NCI-H2171 (cell line): ENCODE measurements at places on chromosomes 16 and 17.

- no peak for DNase-seq
These were observed 20.3 kb downstream of the GPR142 start for GRCh38 chr17:74387365-74388218.

- no peak for DNase-seq
These were observed 488.1 kb downstream of the XYLT1 start for GRCh38 chr16:16982614-16983013.

- DNase-seq: no peak
These were observed 79.2 kb downstream of the AXIN2 start for GRCh38 chr17:65482201-65482600.

DNA sequence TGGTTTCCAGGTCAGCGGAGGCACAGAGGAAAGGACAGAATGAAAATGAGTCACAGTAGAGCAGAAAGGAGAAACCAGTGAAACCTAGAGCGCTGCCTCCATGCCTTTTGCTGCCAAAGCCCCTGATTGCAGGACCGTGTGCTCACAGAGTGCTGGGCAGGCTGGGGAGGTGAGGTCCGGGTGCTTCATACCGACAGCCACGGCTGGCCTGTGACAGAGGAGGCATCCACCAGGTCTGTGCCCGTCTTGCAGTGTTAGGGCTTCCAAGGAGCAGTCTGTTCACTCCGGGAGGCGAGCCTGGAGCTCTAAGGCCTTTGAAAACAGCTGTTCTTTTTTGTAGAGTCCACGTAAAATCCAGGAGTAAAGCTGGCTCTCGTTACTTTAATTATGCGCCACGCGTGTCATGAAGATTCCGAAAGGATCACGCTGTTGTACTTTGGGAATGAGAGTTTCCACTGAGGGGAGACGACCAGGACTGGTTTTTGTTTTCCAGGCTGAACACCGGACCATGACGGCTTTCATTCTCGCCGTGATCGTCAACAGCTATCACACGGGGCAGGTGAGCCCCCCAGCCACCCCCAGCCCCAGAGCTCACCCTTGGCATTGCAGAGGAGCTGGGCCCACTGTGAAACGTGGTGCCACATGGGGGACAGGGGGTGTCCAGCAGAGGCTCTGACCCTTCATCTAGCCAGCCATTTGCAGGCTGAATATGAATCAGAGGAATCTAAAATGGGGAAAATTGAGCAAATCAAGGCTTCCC is 108.5 kb upstream of the CHMP6 start:
- DNase-seq: no peak

- peak; percentile 88 for DNase-seq
These were observed 79.9 kb downstream of the GPRC5B start for GRCh38 chr16:19804538-19805323.

- DNase-seq: no peak
These were observed 4.0 kb upstream of the CLEC10A start for GRCh38 chr17:7084088-7084487.

- no peak for DNase-seq
These were observed 235.4 kb upstream of the MON1B start for GRCh38 chr16:76955629-76956028.

DNA sequence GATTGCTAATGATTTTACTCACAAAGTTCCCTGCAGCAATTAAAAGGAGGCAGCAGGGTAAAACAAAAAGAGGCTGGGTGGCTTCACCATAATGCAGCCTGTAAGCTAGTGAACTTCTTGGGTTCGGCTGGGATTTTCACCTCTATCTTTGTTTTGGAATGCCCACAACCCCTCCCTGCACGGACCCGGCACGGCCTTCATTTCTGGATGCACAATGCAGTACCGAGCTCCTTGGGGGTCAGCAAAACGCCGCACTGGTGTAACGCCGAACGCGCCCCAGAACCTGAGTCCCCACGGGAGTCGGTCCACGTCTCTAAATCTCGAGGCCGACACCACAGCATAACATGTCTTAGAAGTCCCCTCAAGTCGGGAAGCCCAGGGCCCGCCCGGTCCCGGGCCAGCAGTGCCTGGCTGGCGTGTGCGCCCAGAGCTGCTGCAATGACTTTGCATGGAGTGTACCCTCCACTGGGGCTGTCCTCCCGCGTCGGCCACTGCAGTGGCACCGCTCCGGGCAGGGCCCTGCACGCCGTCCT is 759 bp downstream of the UBE2O start:
- DNase-seq: no peak

DNA sequence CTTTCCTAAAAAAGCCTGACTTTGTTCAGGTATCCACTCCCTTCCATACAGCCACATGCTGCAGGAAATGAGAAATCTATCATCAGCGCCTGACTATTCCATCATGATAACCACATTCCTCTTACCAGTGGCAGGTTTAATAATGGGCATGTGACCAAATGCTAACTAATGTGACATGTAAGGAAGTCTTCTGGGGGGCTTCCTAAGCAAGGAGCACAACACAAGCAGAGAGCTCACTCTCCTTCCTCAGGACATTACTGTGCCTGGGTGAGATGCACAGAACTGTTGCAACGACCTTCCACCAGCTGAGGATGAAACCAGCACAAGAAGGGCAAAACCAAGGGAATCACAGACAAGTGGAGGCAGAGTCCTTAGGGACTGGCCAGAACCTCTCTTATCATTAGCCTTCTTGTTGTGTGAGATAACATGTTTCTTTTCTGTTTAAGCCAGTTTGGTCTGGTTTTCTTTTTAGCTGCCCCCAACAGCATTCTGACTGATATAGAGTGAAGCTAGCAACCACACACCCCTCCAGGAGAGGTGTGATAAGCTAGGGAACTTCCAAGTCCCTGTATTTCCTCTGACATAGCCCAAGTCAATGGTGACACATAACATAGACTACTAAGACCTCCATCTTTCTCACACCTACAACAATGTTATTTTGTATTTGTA is 16.9 kb downstream of the MYO1D start:
- DNase-seq: no peak

- peak; percentile 79 for DNase-seq
These were observed 19.7 kb downstream of the TMEM235 start for GRCh38 chr17:78250891-78251772.

DNA sequence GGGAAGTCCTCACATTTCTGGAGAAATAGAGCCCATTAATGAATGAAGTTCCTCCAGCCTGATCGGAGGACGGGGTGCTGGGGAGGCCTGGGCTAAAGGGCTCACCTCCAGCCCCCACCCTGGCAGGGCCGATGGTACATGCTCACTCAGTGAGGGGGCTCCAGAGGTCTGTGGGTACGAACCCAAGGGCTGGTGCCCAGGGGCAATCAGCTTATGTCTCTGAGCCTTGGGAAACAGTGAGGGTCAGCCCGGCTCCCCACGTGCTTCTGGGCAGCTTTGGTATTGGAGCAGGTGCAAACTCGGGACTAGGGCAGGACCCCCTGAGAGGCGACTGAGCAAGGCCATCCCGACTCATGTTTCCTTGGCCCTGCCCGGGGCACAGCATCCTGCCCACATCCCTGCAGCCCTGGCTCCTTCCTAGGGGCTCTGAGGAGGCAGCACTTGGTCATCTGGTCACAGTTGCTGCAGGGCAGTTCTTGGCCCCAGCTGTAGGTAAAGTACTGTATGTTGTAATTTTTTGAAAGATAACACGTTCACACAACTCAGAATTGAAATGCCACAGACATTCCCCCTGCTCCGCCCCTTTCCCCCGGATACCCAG is 969 bp upstream of the CETP start:
- DNase-seq: no peak

GRCh38 chr17:82962163-82962720 is 117.2 kb upstream of the METRNL start:
- DNase-seq: no peak

DNA sequence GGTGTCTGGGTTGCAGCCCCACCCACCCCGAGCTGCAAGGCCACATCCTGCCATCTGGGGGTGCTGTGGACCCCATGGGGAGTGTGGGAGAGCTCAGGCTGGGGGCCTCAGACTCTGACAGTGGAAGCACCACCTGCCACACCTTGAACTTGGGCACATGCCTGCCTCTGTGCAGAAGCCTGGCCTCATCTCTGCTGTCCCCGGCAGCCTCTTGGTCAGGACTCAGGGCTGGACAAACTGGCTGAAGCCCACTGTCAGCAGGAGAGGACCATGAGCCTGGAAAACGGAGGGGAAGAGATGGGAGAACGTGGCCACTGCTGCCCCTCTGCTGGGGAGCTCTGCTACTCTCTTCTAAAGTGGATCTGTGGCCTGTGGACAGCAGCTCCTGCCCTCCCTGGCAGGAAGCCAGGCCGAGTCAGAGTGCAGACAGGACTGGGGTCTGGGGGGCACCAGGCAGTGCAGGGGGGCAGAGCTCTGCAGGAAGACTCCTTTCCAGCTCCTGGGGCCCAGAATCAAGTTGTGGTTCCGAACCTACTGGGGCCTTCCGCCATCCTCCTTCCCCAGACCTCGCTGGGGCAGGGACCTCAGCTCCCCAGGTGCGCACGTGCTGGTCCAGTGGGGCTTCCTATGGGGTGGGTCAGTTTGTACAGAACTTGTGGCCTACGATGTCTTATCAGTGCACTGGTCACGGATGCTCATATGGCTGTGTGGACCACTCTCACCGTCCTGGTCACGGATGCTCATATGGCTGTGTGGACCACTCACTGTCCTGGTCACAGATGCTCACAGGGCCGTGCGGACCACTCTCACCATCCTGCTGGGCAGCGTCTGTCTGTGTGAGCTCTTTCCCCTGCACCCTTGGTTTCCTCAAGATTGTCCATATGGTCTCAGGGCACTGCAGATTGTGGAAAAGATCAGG is 207.7 kb downstream of the LAT start:
- no peak for DNase-seq

DNA sequence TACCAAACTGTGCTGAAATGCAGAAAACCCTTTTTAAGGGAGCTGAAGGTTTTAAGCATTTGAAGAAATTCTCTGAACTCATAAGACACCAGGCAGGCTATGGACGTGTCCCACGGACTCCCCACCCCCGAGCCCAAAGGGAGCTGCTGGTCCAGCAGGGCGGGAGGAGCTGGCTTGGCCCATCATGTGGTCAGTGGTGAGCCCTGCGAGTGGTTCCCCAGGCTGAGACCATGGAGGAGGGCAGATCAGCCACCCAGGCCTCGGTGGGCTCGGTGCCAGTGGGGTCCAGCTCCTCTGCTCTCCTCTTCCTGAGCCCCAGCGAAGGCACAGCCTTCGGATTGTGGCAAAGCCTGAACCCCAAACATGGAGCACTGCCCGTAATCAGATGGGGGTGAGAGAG is 27.0 kb downstream of the LGALS3BP start:
- no peak for DNase-seq

DNA sequence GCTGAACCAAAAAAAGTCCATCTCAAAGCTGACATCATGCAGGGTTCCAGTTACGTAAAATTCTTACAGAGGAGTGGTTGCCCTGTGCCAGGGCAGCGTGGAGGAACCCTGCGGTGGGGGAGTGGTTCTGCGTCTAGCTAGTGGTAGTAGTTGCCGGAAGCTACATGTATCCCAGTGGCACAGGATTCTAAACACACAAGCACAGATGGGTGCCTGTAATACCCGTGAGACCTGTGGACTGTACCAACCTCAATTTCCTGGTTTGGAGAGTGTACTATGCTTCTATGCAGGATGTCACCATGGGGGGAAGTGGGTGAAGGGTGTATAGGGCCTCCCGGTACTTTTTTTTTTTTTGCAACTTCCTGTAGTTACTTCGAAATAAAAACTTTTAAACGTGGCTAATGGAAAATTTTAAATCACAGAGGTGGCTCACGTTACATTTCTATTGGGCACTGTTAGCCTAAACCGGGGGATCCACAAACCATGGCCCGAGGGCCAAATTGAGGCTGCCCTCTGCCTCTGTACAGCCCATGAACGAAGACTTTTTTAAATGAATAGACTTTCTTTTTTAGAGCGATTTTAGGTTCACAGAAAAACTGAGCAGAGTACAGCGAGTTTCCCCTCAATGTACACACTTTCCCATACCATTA is 38.5 kb downstream of the TBC1D16 start:
- DNase-seq: no peak

GRCh38 chr16:23745263-23745662 is 9.6 kb upstream of the CHP2 start:
- no peak for DNase-seq

DNA sequence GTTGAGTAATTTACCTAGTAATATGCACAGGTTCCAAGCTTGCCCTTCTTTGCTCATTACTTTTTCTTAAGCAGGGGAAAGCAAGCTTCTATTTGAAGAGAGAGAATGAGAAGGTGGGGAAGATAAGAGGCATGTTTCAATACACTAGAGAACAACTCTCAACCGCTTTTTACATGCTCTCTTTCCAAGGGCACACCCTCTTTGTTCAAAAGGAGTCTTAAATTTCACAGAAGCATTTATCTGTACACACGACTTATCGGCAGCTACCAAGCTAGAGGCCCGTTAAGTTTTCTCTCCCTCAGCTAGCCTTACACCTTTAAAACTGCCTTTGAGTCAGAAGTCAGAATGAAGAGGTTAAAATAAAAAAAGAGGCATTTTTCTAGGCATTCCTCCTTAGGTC is 79.6 kb downstream of the STH start:
- no peak for DNase-seq

GRCh38 chr17:76106703-76107102 is 3.1 kb upstream of the EXOC7 start:
- peak; percentile 53 for DNase-seq

- DNase-seq: no peak
These were observed 2.6 kb downstream of the SLC6A4 start for GRCh38 chr17:30232824-30233427.

DNA sequence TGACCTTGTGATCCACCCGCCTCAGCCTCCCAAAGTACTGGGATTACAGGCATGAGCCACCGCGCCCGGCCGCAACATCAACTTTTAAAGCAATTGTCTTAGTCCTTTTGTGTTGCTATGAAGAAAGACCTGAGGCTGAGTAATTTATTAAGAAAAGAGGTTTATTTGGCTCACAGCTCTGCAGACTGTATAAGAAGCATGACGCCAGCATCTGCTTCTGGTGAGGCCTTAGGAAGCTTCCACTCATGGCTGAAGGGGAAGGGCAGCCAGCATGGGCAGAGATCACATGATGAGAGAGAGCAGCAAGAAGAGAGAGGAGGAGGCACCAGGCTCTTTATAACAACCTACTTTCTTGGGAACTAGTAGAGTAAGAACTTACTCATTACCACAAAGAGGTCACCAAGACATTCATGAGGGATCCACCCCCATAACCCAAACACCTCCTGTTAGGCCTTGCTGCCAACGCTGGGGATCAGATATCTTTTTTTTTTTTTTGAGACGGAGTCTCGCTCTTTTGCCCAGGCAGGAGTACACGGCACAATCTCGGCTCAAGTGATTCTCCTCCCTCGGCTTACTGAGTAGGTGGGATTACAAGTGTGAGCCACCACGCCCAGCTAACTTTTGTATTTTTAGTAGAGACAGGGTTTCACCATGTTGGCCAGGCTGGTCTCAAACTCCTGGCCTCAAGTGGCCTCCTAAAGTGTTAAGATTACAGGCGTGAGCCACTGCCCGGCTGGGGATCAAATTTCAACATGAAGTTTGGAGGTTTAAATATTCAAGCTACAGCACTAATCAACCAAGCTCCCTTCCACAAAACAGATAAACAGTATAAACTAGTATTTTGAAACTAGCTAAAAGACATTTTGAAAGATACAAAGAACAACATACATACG is 21.4 kb upstream of the GPT2 start:
- no peak for DNase-seq

GRCh38 chr16:72149676-72150464 is 22.1 kb downstream of the PMFBP1 start:
- no peak for DNase-seq
